ENCODE measurements at places on chromosomes 2 and 18.

- no peak for DNase-seq
These were observed 40.5 kb downstream of the OXER1 start for GRCh38 chr2:42723465-42723864.

- no peak for DNase-seq
These were observed 647.8 kb upstream of the RAB6C start for GRCh38 chr2:129331638-129332037.

GRCh38 chr2:203782262-203782976 is 76.0 kb downstream of the CD28 start:
- DNase-seq: peak; percentile 71

GRCh38 chr2:42913280-42913878 is 121.0 kb upstream of the HAAO start:
- DNase-seq: no peak

DNA sequence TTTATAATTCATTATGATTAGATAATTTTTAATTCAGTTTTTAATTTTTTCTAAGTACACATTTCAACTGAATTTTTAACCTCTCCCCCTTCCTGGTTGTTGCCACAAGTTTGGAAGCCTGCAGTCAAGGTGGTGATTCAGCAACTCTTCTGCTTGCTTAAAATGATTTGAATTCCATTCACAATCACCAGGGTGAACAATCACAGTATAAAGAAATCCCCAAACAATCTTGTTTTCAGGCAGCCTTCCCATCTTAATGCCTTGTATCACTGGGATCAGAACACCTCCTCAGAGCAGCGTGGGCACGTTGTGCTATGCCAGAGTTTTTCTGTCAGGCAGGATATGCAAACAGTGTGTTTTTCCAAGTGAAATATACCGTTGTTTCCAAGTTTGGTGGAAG is 46.7 kb upstream of the BARD1 start:
- DNase-seq: peak; percentile 3

GRCh38 chr2:220246386-220246785 is 619.0 kb downstream of the SLC4A3 start:
- no peak for DNase-seq

DNA sequence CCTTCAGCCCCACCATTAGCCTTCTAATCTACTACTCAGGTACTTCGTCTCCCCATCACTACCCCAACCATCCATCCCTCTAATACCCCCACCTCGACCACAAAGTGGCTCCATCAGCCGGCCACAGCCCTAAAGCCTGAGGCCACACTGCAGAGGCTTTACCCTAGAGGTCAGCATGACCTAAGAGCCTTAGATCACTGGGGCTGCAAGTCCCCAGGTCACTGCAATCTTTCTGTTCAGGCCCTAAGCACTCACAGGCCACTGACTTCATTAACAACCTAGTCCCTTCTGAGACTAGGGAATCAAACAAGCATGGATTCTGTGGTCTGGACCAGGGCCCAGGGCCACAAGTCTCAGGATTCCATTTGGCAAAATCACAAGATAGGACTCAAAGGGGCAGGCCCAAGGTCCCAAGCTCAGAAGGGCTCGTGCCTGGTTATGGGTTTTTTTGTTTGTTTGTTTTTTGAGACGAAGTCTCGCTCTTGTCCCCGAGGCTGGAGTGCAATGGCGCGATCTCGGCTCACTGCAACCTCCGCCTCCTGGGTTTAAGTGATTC is 37.0 kb upstream of the PKDCC start:
- DNase-seq: no peak

DNA sequence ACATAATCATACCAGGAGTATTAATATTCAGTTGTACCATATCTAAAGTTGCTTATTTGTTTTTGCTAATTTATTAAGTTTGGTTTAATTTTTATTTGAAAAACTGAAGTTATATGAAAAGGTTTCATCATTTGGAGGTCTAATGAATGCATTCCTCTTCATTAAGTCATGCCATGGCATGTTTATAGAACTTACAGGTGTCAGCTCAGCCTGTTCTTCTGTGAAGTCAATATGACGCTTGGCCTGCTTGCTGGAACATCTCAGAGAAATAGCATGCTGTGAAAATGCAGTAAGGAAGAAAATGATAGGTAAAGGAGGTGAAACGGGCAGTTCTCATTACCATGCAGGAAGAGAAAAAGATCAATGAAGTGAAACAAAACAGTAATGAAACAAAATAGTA is 58.2 kb downstream of the RAPH1 start:
- no peak for DNase-seq

DNA sequence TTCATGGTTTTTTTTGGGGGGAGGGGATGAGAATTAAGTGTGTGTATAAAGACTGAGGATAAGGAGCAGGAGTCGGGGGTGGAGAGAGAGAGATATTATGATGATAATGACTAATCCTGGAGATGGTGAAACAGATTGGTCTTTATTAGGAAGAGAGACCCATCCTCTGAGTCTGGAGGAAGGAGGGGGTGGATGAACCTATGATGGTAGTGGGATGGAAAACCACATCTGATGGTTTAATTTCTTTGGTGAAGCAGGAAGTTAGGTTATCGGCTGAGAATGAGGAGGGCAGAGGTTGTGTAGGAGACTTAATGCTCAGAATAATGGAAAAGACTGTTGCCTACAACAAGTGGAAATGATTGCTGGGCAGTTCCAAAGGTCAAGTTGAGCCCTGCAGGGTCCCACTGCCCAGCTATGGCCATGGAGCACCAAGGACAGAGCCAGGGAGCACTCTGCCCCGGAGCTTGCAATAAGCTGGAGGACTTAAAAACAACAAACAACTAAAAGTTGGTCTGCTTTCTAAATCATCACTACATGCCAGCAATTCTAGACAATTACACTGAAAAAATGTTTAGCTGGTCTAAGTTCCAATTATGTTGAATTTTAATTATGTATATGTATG is 7.9 kb downstream of the SLC16A14 start:
- DNase-seq: no peak

- DNase-seq: no peak
These were observed 9.2 kb downstream of the LRRFIP1 start for GRCh38 chr2:237636578-237636977.

GRCh38 chr2:134228493-134228903 is 25.4 kb upstream of the MGAT5 start:
- no peak for DNase-seq

Measured in RWPE1 (cell line).